ENCODE measurements at places on chromosomes 5 and 9.

GRCh38 chr9:18531136-18532065 lies 57.4 kb downstream of the ADAMTSL1 start:
- no peak for DNase-seq

DNA sequence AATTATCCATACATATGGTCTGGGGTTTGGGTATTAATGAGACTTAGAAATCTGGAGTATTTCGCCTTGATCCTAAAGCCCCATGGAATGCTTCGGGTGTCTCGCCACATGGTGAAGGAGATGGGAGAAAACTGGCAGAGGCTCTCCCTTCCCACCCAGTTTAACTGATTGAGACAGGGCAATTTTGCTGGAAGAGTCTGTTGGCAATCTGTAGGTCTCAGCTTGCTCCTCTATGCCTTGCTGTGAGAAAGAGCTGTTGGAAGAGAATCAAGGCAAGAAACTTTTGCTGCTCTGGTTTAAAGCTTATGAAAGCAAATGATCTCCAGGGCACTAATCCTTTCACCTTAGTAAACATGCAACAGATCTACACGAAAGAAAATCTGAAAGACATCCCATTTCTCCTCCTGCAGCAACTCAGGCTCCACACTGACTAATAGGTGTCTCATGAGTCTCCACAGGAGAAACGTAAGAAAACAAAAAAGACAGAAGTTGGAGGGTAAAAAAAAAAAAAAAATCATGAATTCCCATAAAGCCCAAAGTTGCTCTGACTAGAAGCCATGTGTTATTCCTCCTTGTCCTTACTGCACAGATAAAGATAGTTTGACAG lies 369.9 kb downstream of the EFNA5 start:
- no peak for DNase-seq

DNA sequence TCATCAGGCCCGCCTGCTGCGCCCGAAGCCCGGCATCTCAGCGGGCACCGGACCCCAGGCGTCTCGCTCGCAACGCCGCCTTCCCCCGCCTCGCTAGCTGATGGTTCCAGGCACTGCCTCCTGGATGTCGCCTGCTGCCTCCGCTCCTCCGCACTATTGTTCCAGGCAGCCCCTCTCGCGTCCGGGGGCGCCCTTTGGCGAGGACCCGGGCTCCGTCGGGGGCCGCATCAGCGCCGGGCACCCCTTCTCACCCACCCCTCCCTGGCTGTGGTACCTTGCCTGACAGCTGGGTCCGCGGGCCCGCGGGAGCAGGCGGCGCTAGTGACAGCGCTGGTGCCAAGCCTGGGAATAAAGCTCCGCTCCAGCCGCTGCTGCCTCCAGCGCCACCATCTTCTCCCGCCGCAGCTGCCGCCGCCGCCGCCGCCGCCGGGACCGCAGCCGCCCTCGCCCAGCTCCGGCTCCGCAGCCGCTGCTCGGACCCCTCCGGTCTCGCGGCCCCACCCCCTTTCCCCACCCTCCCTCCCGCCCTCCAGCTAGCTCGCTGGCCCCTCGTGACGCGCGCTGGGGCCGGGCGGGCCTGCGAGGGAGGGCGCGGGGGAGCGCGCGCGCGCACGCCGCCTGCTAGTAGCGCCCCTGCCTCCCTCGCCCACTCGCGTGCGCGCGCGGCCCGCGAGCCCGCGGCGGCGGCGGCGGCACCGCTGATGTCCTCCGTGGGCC lies at the start of gene APBA1:
Gene APBA1, minus strand, starts transcription at position 493 of the 717 bp plus-strand sequence.
- peak; percentile 74 for DNase-seq

GRCh38 chr9:4298255-4299004 lies 1.4 kb downstream of the GLIS3 start:
- DNase-seq = no peak

DNA sequence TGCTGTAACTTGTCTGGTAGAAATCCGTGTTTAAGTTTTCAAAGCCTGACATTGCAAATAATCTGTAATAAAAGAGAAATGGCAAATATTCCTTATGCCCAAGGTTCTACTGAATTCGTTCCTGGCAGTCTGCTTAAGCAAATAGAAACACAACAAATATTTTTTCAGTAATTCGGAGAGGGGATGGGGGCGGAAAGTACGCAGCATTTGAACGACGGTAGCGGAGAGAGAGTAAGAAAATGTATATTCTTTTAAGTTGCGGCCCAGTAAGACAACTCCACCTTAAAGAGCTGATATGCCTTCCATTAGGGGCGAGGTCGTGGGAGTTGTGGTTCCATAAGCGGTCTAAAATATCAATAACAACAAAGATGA lies 569 bp downstream of the YIPF5 start:
- no peak for DNase-seq

- DNase-seq = no peak
Measured at GRCh38 chr9:73683862-73684591, 532.4 kb downstream of the ANXA1 start.

DNA sequence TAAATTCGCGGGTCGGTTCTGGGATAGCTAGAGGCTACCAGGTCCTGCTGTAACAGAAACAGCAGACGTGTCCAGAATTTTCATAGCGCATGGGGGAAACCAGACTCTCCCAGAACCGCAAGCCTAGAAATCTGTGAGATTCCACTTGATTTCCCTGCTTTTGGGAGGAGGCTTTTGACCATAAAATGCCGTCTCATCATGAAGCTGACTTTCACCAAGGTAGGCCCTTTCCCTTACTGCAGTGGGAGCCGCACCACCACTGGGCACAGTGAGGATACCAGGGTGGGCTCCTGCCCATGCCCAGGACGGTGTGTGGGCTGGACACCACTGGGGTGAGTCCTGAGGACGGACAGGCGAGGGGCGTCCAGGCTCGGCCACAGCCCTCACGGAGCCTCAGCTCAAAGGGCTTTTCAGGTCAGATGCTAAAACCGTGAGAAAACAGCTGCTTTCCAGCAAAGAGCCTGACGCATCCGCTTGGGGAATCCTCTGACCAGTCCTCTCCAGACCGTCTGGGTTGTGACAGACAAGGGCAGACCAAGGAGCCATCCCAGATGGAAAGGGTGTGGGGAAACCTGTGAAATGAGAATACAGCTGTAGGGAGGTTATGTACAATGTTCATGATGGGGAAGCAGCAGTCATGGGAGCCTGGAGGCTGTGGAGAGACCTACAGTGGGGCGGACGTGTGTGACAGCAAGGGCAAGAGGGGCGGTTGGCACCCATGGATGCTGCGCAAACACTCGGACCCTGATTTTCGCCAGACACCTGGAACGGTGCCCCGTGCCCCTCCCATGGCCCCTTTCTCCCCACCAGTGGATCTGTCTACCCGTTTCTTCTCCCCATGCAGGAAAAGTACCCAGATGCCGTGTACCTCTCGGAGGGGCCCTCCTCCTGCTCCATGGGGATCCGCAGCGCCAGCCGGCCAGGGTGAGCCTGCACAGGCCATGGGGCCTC lies 59.2 kb downstream of the IPPK start:
- DNase-seq = no peak

DNA sequence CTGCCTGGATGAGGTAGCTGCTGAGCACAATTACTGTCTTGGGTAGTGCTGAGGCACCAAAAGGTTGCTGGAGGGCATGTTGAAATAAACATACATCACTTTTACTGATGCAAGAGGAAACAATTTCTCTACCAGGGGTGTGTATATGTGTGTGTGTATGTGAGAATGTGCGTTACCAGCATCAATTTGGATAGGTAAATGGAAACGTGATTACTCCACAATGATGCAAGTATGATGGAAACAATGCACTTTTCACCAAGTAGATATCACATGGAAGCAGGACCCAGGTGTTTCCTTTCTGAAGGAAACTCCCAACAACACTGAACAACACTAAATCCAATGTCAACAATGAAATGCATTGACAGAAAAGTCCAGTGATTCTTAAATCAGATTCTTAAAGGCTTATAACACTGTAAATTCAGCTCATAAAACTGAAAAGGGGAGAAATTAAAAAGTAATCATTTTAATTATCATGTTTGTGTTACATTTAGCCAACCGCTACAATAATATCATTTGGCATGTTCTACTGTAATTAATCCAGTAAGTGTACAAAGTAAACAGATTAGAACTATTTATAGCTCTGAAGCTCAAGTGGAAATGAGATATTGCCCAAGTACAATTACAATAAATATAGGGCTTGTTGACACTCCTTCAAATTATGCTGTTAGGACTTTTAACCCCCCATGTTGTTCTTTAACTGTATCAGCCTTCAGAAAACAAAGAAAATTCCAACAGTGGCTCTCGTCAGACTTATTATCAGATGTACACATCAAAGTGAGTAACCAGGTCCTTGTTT lies 25.3 kb downstream of the YIPF5 start:
- no peak for DNase-seq

DNA sequence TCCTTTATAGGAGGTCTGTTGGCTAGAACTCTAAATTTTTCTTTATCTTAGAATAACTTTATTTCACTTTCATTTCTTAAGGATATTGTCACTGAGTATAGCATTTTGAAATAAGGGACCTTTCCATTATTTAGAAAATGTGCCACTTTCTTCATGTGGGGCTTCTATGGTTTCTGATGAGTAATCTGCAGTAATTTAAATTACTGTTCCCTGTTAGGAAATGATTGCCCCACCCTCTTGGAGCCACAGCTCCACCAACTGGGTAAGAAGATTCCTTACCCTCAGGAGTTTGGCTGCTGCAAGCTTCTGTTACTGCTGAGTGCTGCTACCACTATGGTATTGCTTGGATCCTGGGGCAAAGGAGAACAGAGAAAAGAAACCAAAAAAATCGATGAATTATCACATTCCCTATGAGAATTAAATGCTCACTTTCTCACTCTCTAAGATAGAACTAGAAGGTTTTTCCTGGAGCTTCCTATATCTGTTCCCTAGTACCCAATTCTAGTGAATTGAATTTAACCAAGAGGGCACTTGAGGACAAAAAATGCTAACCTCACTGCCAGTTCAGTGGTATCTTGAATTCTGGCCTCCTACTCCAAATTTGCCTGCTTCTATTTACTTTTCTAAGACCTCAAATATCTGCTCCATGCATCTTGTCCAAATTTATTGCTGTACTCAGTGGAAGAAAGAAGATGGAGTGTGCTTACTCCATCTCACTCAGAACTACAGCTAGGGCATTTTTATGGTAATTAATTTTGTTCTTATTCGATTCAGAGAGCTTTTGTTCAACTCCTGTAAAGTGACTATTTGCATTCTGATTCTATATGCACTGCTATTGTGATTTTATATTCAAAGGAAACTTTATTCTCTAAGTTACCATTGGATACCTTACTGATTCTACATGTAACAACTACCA lies 2111.3 kb downstream of the MAT2B start:
- DNase-seq = no peak

- DNase-seq = no peak
Measured at GRCh38 chr9:104138243-104138868, 44.2 kb downstream of the SMC2 start.

DNA sequence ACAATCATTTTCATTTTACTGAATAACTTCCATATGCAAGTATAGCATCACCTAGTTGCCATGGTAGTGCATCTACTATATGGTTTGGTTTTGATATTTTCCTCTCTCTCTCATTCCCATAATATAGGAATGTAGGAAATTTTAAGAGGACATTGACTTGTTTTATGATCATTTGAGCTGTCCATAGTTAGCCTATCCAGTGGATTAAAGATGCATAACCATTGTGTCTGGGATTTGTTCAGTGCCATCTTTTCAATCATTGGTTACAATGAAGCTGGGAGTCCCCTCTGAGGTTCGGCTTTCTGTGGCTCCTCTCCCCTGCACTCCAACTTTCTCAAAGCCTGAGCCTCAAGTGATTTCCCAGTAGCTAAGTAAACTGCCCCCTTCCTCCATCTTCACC lies 458.5 kb downstream of the RAB3C start:
- no peak for DNase-seq

GRCh38 chr5:143029293-143029692 lies 259.1 kb downstream of the ARHGAP26 start:
- DNase-seq = no peak

DNA sequence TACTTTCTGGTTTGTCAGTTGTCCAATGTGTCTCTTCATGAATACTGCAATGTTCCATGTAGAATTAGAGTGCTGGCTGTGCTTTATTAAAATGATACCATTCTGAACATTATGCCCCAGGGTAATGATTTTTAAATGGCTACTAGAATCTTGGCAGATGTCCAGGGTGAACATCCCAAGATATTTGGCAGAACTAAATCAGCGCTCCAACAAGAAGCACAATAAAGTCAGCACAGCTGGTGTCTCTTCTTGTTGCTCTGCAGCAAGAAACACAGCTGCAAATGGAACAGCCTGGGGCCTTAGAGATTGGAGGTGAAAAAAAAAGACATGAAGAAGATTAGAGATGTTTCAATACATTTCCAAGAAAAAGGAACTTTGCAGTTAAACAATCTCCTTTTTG lies 248.3 kb downstream of the CDH18 start:
- DNase-seq = peak; percentile 92

GRCh38 chr9:127611603-127611898 lies 526 bp upstream of the STXBP1 start:
- no peak for DNase-seq

- no peak for DNase-seq
Measured at GRCh38 chr9:32728181-32728580, 55.2 kb upstream of the TMEM215 start.

DNA sequence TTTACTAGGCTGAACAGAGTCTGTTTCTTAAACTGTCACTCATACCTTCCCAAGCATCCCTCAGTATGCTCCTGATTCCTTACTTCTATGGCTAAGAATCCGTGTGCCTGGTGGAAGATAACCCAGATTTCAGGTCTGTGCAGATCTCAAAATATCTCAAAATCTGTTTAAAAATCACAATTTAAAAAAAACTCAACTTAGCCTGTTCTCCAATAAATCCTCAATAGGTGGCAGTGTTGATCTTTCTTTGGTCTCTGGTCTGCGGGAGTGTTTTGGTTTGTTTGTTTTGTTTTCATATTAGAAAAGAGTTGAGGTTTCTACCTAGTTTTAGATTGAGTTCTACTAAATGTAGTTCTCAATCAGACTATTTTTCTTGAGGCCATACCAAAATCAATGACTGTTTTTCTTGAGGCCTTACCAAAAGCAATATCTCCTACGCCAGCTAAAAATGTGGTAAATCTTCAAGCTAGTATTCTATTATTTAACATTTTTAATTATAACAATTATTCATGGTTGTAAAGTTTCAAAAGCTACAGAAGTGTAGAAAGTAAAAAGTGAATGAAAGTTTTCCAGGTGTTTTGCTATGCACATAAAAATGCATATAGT lies 57.9 kb downstream of the TGFBR1 start:
- no peak for DNase-seq

DNA sequence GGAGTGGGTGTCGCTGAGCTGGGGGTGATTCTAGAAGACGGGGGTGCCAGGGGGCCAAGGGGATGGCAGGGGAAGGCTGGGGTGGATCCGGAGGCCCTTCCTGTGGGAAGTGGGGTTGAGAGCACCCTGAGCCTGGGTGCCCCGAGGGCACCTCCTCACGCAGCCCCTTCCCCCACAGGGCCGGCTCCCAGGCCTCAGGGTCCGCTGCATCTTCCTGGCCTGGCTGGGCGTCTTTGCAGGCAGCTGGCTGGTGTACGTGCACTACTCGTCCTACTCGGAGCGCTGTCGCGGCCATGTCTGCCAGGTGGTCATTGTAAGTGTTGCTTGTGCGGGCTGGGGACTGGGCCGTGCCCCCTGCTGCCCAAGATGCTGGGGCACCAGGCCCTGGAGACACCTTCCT lies 5.0 kb downstream of the DIPK1B start:
- no peak for DNase-seq

- peak; percentile 22 for DNase-seq
Measured at GRCh38 chr5:29697785-29698414, 1495.6 kb upstream of the CDH6 start.

GRCh38 chr9:84697509-84698114 lies 28.1 kb downstream of the NTRK2 start:
- DNase-seq = no peak

- no peak for DNase-seq
Measured at GRCh38 chr5:159027504-159027903, 72.2 kb downstream of the EBF1 start.

All from NCI-H446 (cell line).